Urinary bladder (tissue), 4 donors: ENCODE measurements at places on chromosomes 7 and 10. TPM values are rescaled to one million over a fixed set of nuclear protein-coding genes. Genes with fewer than 3 reads are reported as not detected.

Gene FBXO24
- 1.6 TPM for total RNA-seq

Gene SNX8
- total RNA-seq = 17.4 TPM

Gene C7orf25
- 4.0 TPM for total RNA-seq

Gene TDRD1
- 0.53 TPM for total RNA-seq

Gene TBX20
- 14.0 TPM for total RNA-seq

Gene ANKRD30A
- not detected for total RNA-seq

Gene NODAL
- not detected for total RNA-seq

Gene JAZF1
- total RNA-seq = 31.9 TPM

Gene KBTBD2
- 64.8 TPM for total RNA-seq

Gene MYH16
- not detected for total RNA-seq

Gene BLNK
- 7.3 TPM for total RNA-seq

Gene NUTM2B
- 0.21 TPM for total RNA-seq

Gene ACTL6B
- total RNA-seq = 0.69 TPM

DNA sequence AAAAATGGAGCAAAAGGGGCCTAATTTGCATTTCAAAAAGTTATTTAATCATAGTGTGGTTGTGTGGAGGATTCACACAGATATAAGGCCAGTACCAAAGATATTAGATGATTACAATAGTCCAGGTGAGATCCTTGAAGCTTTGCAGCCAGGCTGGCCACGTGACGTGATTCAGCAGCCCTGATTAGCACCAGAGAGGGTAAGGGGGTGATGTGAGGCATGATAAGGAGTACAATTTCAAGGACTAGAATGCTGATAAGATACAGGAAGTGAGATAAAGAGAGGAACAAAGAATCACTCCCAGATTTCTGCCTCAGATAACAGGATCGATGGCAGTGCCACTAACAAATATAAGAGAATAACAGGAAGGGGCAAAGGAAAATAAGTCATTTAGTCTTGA lies 108.4 kb upstream of the PALS2 start:
- no peak for DNase-seq

DNA sequence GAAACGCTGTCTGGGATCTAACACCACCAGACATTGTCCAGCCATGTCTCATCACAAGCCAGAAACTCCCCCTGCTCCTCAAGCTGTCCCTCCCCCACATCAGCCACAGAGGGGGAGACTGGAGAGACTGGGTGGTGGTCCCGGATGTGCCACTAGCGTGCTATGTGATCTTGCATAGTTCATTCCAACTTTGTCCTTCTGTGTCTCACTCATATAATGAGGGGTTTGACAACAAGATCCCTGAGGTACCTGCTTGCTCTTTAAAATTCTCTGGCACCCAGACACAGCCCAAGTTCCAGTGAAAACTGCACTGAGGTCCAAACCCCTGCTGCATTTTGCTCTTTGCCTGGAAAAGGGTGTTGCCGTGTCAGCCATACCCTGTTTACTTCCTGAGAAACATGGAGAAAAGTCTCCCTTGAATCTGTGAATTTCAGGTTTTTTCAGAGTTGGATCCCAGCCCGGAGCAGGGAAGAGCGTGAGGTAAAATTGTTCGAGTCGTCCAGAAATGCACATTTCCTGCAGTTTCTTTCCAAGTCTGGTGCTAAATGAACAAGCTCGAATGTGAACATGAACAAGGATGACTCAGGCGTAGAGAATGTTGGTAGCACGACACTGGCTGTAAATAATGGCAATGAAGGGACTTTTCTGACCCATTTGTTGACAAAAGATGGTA lies 156.6 kb downstream of the CCDC3 start:
- DNase-seq = peak; percentile 90

- DNase-seq = no peak
Observed at GRCh38 chr10:8052341-8052955, 2.0 kb upstream of the GATA3 start.

GRCh38 chr10:93219347-93219746 lies 145.7 kb downstream of the CYP26A1 start:
- no peak for DNase-seq

GRCh38 chr10:103202319-103202718 lies 9.2 kb upstream of the NT5C2 start:
- no peak for DNase-seq

GRCh38 chr10:12332572-12333379 lies 16.6 kb upstream of the CAMK1D start:
- no peak for DNase-seq

GRCh38 chr10:108840944-108841343 lies 1082.4 kb downstream of the XPNPEP1 start:
- no peak for DNase-seq

DNA sequence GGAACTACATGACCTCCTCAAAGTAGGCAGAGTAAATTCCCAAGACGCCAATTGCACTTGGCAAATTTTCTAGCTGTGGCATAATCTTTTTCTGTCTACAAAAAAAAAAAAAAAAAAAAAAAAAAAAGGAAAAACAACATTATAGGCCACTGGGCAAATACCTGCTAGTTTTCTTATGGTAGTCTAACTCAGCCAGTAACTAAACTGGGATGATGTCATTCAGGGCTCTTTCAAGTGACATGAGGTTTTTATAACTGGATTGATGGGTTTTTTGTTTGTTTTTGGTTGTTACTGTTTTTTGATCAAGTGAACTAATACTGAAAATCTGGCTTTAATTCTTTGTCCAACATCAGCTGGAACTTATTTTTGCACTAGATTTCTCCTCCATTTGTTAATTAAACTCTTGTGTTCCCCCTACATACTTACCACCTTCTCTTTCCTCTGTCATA lies 7.4 kb upstream of the VIM start:
- no peak for DNase-seq

DNA sequence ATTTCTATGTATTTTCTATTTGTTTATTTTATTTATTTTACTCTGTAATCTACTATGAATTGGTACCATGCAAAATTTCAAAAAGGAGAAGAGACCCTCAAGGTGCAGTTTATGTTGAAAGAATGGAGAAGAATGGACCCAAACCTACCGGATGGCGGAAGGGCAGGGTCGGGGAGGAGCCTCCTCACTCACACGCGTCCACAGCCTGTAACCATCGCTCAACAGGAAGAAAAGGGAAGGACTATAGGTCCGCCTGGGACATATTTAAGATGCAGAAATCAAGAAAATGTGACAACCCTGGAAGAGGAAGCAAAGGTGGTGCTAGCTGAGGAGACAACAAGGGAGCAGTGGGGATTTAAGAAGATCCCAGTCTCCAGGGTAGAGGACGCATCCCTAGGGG lies 158.4 kb downstream of the COBL start:
- DNase-seq = no peak

DNA sequence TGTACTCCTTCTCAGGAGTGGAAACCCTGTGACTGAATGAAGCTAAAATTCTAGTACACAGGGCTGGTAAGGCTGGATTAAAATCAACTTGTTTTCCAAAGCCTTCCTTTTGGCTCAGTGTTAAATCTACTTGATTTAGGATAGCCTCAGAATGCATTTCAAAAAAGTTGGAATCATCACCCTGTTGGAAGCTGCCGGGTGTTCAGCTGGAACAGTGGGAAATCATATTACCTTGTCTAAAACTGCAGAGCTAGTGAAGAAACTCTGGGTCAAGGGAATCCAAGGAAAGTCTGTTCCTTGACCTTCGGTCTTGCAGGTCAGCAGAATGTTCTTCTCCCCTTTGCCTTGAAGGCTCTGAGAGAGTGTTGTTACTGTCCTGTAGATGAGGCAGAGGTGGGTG lies 252.1 kb upstream of the INHBA start:
- DNase-seq = no peak

DNA sequence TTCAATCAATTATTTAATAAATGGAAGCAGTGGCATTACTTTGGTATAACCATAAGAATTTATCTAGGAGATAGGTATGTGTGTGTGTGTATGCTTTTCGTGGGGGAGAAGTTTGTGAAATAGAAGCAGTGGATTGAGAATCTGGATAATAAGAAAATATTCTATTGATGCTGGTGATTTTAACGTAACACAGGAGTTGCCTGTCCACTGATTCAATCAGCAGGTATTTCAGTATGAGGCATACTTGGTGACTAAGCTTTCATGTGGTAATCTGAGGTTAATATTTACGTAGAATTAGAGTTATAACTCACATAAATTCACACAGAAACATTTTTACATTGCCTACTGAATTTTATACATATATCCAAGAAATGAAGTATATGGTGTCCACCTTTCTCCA lies 568.0 kb downstream of the ZWINT start:
- DNase-seq = no peak

- no peak for DNase-seq
Observed at GRCh38 chr10:55013318-55013717, 212.3 kb upstream of the PCDH15 start.

- DNase-seq = no peak
Observed at GRCh38 chr10:21732067-21732772, 198.2 kb downstream of the MLLT10 start.

GRCh38 chr7:140697447-140698143 lies 1.1 kb downstream of the NDUFB2 start:
- no peak for DNase-seq

GRCh38 chr10:125144206-125144605 lies 16.2 kb downstream of the CTBP2 start:
- no peak for DNase-seq

DNA sequence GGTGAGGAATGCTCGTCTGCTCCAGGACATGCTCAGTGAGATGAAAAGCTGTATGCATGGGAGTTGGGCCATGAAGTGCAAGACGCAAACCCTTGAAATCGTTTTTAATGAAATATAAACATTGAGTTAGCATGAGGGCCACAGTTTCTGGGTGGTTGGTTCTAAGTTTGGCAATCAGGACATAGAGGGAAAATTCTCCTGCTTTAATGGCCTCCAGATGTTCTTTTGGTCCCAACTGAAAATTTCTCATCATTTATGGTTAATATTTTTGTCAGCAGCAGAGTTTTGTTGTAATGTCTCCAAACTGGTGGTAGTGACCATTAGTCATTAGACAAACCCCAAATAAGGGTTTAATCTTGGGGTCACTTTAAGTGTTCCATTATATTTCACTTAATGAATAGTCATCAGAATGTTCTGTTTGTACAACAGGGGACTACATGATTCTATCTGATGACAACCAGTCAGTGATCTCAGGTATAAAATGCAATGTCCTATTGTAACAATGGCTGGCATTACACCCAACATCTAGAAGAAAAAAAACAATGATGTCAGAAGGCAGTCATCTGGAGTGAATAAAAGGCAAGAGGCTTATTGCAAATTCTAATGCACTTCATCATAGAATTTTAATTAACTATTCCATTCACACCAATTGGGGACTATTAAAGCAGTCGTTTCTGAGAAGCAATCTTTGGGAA lies 197.4 kb downstream of the JCAD start:
- DNase-seq = no peak
